Stimulated activated CD8-positive, alpha-beta memory T cell treated with anti-CD3 and anti-CD28 coated beads, Interleukin-4, amount 100 ng/mL, for 1 hour (primary cell): ENCODE measurements at places on chromosomes 4 and X.

GRCh38 chr4:115575851-115576250 lies 462.4 kb upstream of the NDST4 start:
- DNase-seq, result no peak

GRCh38 chrX:141669689-141670088 lies 28.9 kb downstream of the SPANXD start:
- DNase-seq, result no peak

DNA sequence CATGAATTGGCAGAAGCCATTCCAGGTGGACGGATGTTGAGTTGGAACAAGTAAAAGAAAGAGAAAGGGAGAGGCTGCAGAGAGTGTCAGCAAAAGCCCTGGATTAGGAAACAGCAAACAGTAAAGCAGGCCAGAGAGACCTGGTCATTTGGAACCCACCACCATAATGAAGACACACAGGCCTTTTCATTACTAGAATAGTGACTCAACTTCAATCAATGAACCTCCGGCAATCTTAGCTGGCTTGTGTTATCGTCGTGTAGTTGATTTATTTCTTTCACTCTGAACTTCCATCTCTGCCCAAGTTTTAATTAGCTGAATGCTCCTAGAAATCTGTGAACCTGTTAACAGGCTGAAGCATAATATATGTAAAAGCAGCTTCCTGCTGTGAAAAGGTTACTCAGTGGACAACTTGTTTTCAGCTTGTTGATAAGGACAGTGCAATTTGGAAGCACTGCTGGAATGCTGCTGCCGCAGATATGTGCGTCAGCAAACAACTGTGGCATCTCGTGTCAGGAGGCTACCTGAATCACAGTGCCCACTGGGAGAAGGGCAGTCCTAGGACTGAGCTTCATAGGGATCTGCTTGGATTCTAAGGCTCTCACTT lies 68.8 kb downstream of the SPANXN4 start:
- no peak for DNase-seq

GRCh38 chr4:18033111-18034085 lies 11.8 kb upstream of the LCORL start:
- DNase-seq, result no peak

DNA sequence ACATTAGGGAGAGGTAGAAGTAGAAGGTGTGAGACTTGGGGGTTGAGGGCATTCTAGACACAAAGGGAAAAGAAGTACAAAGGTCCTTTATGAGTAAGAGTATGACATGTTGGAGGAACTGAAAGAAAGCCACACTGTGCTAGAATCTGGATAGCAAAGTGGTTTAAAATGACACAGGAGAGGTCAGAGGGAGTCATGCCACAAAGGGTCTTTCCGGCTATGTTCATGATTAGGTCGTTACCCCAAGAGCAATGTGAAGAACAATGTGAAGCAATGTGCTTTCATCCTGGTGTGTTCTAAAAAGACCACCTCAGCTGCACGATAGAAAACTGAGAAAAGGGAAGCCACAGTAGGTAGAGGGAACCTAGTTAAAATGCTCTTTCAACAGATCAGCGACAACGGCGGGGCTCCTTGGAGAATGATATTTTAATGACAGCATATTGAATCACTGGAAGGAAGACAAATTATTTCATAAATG lies 29.2 kb downstream of the SMIM14 start:
- DNase-seq, result no peak

DNA sequence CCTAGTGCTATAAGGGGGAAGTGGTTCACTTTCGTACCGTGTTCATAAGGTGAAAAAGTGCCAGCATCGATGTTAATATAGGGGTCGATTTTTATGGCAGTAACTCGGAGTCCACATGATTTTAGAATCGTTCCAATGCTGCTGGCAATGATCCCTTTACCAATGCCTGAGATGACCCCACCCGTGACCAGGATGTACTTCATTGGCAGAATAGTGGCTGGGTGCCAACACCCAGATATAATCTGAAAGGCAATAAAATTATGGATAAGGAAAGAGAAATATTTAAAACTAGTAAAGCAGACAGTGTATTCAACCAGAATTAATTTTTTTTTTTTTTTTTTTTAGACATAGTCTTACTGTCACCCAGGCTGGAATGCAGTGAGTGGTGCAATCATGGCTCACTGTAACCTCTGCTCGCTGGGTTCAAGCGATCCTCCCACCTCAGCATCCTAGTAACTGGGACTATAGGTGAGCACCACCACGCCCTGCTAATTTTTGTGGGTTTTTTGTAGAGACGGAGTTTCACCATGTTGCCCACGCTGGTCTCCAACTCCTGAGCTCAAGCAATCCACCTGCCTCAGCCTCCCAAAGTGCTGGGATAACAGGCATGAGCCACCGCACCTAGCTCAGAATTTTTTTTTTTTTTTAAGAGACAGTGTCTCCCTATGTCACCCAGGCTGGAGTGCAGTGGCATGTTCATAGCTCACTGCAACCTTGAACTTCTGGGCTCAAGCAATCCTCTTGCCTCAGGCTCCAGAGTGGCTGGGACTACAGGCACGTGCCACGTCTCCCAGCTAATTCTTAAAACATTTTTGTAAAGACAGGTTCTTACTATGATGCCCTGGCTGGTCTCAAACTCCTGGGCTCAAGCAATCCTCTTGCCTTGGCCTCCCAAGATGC lies 9.5 kb downstream of the CTPS2 start:
- DNase-seq, result no peak

DNA sequence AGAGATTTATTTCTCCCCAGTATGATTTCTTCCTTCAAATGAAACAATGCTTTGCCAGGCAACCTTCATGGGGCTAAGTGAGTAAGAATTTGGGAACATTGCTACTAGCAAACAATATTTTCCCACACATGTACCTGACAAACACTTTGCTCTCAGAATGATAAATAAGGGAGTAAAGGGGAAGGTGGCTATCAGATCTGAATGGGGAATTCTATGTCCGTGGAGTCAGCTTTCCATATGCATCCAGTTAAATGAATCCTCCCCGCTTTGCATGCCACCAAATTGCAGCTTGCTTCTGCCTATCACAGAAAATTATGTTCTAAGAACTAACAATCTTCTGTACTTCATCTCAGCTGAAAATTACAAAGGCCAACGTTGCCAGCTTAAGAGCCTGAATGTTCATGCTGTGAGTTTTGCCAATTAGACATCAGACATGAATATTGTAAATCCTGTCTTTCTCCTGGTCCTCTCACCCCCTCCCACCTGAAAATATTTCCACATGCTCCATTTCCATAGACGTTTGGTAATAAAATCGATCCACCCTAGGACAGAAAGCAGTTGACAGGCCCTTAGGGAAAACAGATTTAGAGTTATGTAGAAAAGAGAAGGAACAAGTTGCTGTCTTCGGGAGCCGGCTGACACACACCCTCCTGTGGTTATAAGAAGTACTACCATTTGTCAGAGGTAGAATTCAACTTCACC lies 6.3 kb downstream of the MEPE start:
- DNase-seq, result no peak

DNA sequence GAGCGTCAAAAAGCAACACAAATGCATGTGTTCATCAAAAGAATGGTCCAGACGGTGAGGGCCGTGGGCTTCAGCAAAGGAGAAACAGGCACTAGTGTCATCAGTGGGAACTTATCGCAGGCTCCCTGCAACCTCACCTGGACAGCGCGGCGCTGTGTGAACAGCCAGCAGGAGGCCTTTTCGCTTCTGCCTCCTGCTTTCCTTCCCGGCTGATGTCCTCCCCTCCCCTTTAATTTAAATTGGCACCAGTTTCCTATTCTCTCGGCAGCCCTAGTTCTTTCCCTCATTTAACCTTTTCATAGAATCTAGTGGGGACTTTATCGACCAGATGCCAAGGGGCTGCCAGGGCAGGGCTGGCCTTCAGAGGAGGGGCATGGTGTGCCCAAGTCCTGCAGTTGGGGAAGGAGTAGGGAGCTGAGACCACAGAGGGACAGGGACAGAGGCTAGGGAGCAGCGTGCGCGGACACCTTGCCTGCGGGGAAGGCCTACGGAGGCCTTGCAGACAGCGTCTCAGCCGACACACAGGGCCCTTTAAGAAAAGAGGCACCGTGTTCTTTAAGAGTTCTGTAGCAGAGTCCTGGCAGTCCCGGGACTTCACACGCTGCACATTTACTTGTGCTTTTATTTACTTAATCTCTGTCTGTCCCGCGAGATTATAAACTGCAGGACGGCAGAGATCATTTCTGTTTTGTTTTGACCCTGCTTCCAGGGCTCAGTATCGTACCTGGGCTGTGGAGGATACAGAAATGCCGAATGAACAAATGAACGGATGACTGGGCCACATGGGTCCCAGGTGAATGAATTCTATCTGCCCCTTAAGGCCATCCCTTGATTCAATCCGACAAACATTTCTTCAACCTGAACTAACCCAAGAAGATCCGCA lies 8.4 kb upstream of the SORBS2 start:
- no peak for DNase-seq

- no peak for DNase-seq
Observed at GRCh38 chr4:137212601-137213000, 319.7 kb downstream of the PCDH18 start.

DNA sequence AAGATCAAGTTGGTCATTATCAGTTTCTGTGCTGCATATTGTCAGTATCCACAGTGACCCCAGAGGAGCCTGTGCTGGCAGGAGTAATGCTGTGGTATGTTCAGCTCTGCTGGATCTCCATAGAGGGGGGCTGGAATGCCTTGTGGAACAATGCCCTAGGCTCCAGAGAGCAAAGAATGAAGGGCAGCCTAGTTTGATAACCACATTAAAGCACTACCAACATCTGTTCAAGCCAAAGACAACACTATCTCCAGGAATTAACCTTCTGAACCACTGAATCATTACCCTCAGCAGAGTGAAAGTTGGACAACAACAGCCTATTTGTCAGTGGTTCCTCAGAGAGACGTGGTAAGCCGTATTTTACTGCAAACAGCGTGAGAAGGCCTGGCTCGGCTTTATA lies 192.3 kb upstream of the CXorf66 start:
- no peak for DNase-seq

- DNase-seq, result no peak
Observed at GRCh38 chrX:127873637-127874036, 178.6 kb downstream of the ACTRT1 start.

DNA sequence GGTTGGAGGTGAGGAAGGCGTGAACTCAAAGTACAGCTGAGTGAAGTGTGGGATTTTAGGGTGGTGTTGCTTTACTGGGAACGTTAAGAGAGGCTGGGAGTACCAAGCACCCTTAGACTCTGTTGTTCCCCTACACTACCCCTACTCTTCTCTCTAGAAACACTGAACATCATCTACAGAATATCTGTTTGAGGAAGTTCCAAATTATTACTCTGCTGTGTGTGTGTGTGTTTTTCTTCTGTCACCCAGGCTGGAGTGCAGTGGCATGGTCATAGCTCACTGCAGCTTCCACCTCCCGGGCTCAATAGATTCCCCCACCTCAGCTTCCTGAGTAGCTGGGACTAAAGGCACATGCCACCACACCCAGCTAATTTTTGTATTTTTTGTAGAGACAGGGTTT lies 76.7 kb upstream of the AP1S2 start:
- no peak for DNase-seq

DNA sequence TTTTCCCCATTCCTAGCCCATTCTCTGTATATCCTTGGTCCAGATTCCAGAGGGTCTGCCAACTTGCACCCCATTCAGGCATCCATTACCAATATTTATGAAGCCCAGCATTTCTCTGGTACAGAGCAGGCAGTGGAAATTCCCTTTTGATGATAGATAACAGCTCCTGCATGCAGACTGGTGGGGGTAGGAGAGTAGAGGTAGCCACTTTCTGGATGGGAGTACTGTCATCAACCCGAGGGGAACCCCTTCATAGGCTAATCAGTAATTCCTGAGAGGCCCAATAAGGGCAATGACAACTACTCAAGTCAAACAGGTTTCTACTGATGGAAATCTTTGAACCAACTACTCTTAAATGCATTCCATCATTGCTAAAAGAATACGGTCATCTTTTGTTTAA lies 63.7 kb downstream of the COL25A1 start:
- no peak for DNase-seq
